Smooth muscle cell of the umbilical artery (primary cell): ENCODE measurements at places on chromosomes 6 and 20. TPM values are rescaled to one million over a fixed set of nuclear protein-coding genes. Genes with fewer than 3 reads are reported as not detected.

LY6G6C gene
- total RNA-seq = not detected in 2 replicates

NKX2-4 gene
- total RNA-seq = not detected in 2 replicates

SLPI gene
- total RNA-seq = not detected in 2 replicates

METTL24 gene
- total RNA-seq = not detected in 2 replicates

RUNX2 gene
- total RNA-seq = 5.0 and 8.3 TPM in 2 replicates
